ENCODE measurements at places on chromosomes 6 and 20.

- DNase-seq, result no peak
Measured at GRCh38 chr6:16912756-16913155, 151.5 kb upstream of the ATXN1 start.

- no peak for DNase-seq
Measured at GRCh38 chr6:90537723-90538258, 49.1 kb downstream of the MAP3K7 start.

GRCh38 chr6:117267054-117267347 is 1.6 kb downstream of the VGLL2 start:
- no peak for DNase-seq

GRCh38 chr6:7424967-7425807 is 35.6 kb downstream of the RIOK1 start:
- DNase-seq, result no peak

DNA sequence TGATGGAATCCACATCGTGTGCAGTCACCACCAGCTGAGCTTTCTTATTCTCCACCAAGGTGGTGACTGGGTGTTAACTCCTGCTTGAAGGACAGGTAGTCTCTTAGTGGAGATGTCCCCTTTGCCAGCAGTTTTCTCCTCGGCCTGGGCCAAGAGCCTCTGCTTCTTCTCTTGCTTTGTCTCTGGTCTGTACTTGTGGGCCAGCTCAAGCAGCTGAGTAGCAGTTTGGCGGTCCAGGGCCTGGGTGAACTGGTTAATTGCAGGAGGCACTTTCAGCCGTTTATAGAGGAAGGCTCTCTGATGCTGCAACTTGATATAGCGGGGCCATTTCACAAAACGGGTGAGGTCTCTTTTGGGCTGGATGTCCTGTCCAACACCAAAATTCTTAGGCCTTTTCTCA is 76.0 kb upstream of the NNAT start:
- DNase-seq, result no peak

GRCh38 chr6:144351379-144352127 is 66.4 kb downstream of the UTRN start:
- DNase-seq, result no peak

- no peak for DNase-seq
Measured at GRCh38 chr6:39897698-39898097, 36.6 kb downstream of the MOCS1 start.

DNA sequence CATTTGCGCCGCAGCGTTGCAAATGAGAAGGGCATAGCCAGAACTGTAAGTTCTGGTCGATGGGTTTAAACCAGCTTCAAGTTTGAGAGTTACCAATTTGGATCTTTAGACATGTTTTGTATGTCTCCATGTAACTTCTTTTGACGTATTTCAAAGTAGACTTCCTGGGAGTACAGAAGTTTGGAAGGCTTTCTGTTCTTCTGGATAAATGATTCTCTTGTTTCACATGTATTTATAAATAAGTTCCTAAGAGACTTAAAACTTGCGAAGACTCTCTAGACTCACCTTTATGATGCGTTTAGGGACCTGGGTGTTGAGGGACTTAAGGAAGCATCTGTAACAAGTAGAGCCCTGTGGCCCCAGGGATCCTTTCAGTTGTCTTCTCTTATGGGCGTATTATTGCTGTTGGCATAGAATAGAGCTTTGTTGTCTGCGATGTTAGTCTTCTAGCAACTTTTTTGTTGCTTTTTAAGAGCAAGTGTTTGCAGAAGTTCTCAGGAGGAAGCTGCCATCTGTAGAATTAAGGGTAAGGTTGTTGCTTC is 1.3 kb downstream of the CDYL start:
- DNase-seq, result no peak

DNA sequence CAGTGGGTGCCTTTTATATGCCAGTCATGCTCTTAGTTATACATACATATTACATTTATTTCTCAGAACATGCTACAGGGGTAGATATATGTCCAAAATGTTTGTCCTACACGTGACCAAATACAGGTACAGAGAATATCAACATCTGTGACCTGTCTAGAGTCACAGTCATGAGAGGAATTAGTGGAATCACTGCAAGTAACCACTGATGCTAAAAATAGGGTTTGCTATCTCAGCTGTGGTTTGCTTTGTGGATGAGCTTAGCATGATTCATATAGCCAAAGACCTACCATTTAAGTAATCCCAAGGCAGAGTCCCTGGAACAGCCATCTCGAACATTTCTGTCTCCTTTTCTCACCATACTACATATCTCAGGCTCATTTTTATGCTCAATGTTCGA is 32.3 kb downstream of the GSTA3 start:
- DNase-seq, result no peak

GRCh38 chr6:100216760-100217159 is 222.7 kb upstream of the MCHR2 start:
- no peak for DNase-seq

GRCh38 chr20:49925901-49926454 is 10.2 kb upstream of the RNF114 start:
- DNase-seq, result no peak

DNA sequence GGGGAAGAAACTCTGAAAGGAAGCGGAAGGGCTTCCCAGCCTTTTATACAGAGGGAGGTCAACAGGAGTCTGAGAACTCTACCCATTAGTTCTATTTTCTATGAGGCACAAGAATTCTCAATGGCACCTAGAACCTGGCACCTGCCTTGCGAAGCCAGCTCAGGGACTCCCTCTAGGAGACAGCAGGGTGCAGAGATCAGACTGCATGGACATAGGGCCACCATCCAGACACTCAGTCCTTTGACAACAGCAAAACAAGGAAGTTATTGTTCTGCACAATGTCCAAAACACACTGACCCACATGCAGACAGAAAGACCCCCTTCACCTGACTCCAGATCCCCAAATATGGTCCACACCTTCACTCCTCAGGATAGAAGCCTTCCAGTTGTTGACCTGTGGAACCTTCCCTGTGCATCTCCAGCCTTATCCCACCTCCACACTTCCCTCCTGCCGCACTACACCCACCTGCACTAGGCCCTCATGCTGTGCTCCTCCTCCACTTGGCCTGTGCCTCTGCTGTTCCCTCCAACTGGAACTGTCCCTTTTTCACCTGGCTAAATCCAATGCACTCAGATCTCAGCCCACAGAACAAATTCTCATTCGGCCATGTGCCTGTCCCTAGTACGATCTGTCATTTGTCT is 27.8 kb downstream of the ACSS1 start:
- DNase-seq, result no peak

GRCh38 chr20:13286052-13286451 is 65.0 kb downstream of the ISM1 start:
- DNase-seq, result no peak

- DNase-seq, result no peak
Measured at GRCh38 chr6:82040405-82041221, 206.9 kb downstream of the IBTK start.
